Thymus (tissue), 14 donors: ENCODE measurements at places on chromosomes 5 and 9. TPM values are rescaled to one million over a fixed set of nuclear protein-coding genes. Genes with fewer than 3 reads are reported as not detected.

DNA sequence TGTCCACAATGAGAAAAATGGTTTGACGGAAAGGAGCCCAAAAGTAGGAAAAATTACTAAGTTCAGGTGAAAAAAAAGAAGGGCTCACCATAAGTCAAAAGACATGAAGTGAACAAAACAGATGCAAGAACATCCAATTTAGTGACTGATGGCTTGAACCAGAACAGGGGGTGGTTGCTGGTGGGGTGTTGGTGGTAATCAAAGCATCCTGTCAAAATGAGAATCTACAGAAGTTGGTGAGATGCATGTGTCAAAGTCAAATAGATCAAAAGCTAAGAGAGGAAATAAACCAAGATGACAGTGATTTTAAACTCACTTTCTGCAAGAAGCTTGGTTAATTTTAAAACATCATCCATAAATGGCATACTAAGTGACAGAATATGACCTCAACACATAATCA, 117.4 kb downstream of the MLLT3 start:
- no peak overlapping the region for H3K27ac ChIP-seq
- H3K27me3 ChIP-seq, result no peaks in the 10 kb centered on the region
- DNase-seq, result peak; percentile 18
- H3K4me3 ChIP-seq, result no peak overlapping the region
- no peaks in the 10 kb centered on the region for H3K36me3 ChIP-seq
- no peaks in the 10 kb centered on the region for H3K4me1 ChIP-seq

GRCh38 chr9:136341042-136341655, 13.8 kb downstream of the GPSM1 start:
- H3K4me3 ChIP-seq, result no peak overlapping the region
- no peak overlapping the region for H3K27ac ChIP-seq
- peaks cover 3% of the 10 kb centered on the region for H3K36me3 ChIP-seq
- DNase-seq, result no peak

- peaks cover 4% of the 10 kb centered on the region for H3K4me1 ChIP-seq
- no peaks in the 10 kb centered on the region for H3K36me3 ChIP-seq
- no peak for DNase-seq
- H3K27ac ChIP-seq, result no peak overlapping the region
Measured at GRCh38 chr5:68652534-68652965, 437.0 kb downstream of the PIK3R1 start.

DNA sequence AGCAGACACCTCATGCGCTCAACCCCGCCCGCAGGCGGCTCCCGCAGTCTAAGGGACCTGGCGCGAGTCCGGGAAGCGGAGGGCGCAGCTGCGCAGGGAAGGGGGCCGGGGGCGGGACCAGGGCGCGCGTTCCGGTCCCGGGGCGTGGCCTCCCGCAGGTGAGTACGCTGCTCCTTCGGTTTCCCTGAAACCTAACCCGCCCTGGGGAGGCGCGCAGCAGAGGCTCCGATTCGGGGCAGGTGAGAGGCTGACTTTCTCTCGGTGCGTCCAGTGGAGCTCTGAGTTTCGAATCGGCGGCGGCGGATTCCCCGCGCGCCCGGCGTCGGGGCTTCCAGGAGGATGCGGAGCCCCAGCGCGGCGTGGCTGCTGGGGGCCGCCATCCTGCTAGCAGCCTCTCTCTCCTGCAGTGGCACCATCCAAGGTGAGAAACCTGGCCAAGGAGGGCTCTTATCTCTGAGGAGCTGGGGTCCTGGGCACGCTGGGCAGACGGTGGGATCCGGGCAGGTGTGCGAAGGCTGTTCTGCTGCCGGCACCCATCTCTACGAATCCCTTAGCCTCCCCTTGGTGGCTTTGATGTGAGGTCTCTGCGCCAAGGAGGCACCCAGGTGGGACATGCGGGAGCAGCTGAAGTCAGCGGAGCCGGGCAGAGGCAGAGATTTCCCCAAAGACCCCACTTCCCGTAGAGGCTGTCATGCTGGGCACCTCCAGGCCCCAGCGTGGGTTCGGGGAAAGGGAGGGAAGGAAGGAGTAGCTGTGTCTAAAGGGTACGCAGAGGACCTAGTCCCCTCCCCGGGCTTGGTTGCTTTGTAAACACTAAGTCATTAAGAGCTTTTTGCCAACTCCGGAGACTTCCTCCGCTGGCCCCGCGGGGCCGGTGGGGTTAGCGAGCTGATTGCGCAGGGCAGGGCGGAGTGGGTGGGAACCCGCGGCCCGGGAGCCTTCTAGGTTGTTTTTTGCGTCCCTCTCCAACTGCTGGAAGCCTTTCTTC, at the start of gene F2RL1:
TSS of gene F2RL1 (plus strand) at position 187 of the 988 bp plus-strand sequence. CDS start at position 340, 153 bp downstream.
- H3K27ac ChIP-seq, result no peak within 1 kb of the TSS
- DNase-seq, result peak; percentile 24
- H3K4me1 ChIP-seq, result peaks cover 6% of the 10 kb centered on the region
- H3K27me3 ChIP-seq, result peaks cover 36% of the 10 kb centered on the region
- H3K36me3 ChIP-seq, result no peaks in the 10 kb centered on the region
- H3K4me3 ChIP-seq, result peak within 1 kb of the TSS; percentile 61

DNA sequence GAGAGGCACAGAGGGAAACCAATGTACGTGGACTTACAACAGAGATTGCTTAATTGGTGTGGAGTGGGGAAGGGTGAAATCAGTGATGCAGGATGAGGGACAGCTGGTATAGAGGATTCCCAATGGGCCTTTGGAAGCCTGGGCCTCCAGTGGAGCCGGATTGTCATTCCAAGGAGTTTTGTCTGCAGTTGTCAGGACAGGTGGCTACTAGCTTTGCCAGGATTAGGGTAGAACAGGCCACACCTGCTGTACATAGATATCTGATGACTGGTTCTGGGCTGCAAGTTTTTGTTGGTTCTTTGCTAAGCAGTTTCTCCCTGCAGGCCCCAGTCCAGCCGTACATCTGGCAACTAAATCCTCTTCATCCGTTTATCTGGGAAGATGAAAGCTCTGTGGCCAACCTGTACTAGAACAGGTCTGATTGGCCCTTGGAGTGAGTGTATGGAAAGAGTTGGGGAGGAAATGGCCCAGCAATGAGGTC, 4.2 kb downstream of the SKP2 start:
- peaks cover 14% of the 10 kb centered on the region for H3K4me1 ChIP-seq
- H3K27ac ChIP-seq, result no peak overlapping the region
- no peak overlapping the region for H3K4me3 ChIP-seq
- H3K27me3 ChIP-seq, result no peaks in the 10 kb centered on the region

DNA sequence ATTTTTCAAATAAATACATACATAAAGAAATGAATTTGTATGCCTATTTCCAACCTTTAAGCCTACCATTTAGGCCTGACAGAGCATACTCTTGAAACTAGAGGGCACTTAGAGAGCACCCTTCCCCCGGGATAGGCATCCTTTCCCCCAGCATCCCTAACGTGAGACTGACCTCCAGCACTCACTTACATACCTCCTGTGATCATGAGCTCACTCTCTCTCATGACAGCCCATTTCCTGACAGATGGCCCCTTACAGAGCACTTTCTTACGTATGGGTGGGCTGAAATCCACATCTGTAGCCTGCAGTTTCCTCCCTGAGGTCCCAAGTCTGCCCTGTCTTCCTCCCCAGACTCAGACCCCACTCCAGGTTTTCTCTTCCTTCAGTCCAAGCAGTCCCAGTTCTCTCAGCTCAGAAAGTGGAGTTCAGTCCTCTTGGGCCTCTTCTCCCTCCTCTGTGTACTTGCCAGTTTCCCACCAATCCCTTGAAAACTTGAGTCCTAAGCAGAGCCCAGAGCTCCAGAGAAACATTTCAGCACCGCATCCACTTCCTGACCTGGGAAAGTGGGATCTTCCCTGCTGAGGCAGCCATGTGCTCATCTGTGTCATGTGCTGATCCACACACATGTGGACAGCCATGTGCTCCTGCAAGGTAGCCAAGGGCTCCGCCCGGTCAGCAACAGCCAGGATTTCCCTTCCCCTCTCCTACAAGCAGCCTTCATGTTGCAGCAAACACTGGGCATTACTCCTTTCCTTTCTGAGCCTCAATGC, 2.2 kb upstream of the CDX1 start:
- H3K27ac ChIP-seq, result no peak overlapping the region
- no peak for DNase-seq
- H3K27me3 ChIP-seq, result peaks cover 28% of the 10 kb centered on the region
- H3K4me3 ChIP-seq, result no peak overlapping the region
- H3K4me1 ChIP-seq, result no peaks in the 10 kb centered on the region

DNA sequence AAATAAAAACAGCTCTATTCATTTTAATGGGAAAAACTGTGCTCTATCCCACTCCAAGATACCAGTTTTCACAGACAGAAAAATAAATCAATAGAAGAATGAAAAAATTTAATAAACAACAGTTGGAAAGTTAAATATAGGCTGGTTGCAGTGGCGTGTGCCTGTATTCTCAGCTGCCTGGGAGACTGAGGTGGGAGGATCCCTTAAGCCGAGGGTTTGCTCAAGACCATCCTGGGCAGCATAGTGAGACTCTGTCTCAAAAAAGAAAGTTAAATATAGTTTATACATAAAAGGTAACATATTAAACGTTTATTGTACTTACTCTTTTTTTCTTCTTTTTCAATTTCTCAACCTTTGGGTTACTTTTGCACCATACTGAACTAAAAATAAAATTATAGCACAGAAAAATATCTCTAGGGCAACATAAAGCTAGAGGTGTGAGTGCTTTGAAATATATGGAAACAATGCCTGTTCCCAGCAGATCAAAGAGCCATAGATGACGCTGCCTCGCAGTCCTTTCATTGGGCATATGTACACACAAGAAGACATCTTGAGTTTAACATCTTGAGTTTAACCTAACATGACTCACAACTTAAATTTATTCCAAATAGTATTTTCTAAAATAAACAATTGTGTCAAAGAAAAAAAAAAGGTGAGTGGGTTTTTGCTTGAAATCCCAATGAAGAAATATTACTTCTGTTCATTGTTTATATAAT, 25.7 kb upstream of the KLF9 start:
- no peaks in the 10 kb centered on the region for H3K27me3 ChIP-seq
- no peaks in the 10 kb centered on the region for H3K4me1 ChIP-seq
- no peak overlapping the region for H3K27ac ChIP-seq

DNA sequence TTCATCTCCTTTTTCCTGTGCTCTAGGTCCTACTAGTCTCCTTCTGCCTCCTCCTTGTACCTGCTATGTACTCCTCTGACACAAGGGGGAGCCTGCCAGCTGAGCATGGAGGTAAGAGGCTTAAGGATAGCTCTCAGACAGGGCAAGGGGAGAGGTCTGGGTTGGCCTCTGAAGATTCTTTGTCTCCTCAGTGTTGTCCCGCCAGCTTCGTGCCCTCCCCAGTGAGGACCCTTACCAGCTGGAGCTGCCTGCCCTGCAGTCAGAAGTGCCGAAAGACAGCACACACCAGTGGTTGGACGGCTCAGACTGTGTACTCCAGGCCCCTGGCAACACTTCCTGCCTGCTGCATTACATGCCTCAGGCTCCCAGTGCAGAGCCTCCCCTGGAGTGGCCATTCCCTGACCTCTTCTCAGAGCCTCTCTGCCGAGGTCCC, 3.8 kb downstream of the CREB3 start:
- DNase-seq, result no peak
- H3K36me3 ChIP-seq, result peaks cover 60% of the 10 kb centered on the region
- no peak overlapping the region for H3K27ac ChIP-seq
- no peak overlapping the region for H3K4me3 ChIP-seq
- no peaks in the 10 kb centered on the region for H3K27me3 ChIP-seq

DNA sequence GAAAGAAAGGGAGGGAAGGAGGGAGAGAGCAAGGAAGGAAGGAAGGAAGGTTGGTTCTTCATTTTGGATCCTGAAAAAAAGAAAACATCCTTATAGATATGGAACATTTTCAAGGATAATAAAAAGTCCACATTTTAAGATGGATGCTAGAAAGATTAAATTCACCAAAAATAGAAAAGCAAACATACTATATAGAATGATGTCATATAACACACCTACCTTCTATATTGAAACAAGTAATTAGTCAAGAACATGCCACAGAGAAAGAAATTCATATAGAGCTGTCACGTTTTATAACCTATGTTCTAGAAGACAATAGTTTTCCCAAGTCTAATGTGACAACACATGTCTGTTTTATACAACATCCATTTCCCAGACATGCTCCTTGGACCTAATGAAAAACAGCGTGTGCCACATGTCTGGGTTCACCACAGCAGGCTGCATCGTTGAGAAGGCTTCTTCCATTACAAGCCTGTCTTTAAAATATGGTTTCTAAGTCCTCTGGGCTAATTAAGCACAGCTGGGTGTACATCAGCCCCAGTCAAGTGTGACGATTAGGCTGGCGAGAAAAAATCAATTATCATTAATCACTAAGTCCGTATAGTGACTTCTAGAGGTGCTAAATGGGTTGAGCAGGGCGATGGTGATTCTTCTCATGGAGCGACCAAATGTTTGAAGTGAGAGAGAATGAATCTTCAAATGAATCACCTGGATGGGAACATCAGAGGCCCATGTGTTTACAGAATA, 301.8 kb downstream of the TLE1 start:
- H3K4me1 ChIP-seq, result no peaks in the 10 kb centered on the region
- no peak for DNase-seq
- H3K4me3 ChIP-seq, result no peak overlapping the region

DNA sequence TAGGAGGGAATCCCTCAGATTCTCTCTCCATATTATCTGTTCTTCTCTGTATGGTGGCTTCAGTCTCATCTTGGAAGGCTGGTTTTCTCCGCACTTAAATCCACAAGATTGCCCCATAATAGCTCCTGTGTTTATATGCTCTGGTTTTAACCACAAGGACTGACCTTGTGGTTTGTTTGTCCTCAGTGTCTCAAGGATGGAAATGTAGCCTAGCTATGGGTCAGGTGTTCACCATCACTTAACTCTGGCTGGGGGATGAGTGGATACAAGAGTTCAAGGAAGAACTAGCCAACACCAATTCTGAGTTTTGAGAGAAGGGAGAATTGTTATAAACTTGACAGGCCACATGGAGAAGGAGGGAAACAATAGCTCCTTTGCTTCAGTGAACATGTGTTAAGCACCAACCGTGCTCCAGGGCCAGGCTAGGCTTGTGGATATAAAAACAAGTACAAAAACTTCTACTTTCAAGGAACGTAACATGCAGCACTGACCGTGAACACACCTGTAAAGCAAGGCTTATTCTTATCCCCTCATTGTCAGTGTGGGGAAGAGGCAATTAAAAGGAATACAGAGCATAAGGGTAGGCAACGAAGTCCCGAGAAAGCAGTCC, 75.6 kb upstream of the VLDLR start:
- H3K36me3 ChIP-seq, result no peaks in the 10 kb centered on the region
- no peaks in the 10 kb centered on the region for H3K4me1 ChIP-seq
- no peak overlapping the region for H3K4me3 ChIP-seq
- H3K27ac ChIP-seq, result no peak overlapping the region

DNA sequence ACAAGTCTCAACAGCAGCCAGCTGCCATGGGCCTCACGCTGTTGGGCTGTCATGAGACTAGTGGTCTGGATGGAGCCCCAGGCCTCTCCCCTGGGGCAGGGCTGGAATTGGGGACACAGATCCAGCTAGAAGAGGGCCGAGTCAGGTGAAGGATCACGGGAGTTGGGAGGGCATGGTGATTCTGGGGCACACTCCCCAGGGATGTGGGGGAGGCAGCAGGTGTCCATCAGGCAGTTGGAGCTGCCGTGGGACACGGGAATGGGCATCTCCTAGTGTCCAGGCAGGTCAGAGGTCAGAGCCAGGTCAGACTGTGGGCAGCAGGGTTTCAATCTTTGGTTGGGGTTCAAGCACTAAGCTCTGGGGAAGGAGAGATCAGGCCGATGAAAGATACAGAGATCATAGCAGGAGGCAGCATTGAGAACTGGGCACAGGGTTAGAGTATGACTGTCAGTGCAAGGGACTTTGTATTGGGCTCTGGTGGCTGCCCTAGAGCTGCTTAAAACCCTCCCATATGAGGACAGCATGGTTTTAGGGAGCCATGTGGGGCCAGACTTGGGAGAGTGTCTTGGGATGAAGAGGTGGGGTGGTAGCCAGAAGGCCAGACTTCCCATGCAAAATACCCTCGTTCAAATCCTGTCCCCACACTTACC, 59.2 kb downstream of the ARHGEF37 start:
- H3K4me1 ChIP-seq, result no peaks in the 10 kb centered on the region
- H3K27ac ChIP-seq, result no peak overlapping the region
- no peaks in the 10 kb centered on the region for H3K36me3 ChIP-seq
- no peak for DNase-seq
- no peak overlapping the region for H3K4me3 ChIP-seq
- H3K27me3 ChIP-seq, result no peaks in the 10 kb centered on the region

The PCDHB5 gene
- 0.38 TPM for total RNA-seq

The C5orf24 gene
- 11.7 TPM for total RNA-seq

The ORM2 gene
- 0.38 TPM for total RNA-seq
